Suppressor macrophage treated with lipopolysaccharide for 1 hour (primary cell): ENCODE measurements at places on chromosomes 6 and 20.

DNA sequence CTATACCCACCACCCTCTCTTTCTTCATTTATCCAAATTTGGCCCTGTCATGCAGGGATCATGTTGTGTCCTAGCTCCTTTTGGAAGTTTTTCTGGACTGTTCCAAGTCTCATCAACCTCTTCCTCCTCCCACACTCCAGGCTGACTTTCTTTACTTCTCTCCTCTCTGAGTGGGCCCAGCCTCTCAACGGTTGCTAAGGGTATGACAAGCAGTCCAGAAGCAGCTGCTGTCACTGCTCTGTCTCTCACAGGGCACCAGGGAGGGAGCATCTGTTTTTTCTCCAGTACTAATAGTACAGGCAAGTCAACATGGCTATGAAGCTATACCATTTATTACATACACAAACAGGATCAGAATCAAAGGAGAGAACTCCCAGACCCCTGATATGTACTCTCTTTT is 8.2 kb downstream of the NT5DC1 start:
- DNase-seq = no peak

- DNase-seq = no peak
Measured at GRCh38 chr6:73157870-73158269, 67.4 kb downstream of the KHDC1L start.

- DNase-seq = no peak
Measured at GRCh38 chr6:115830895-115831294, 229.8 kb downstream of the FRK start.

GRCh38 chr6:161232010-161232409 is 41.9 kb downstream of the AGPAT4 start:
- no peak for DNase-seq

- DNase-seq = no peak
Measured at GRCh38 chr20:53338716-53339115, 254.9 kb downstream of the ZNF217 start.

- DNase-seq = peak; percentile 71
Measured at GRCh38 chr20:5448449-5449118, 131.8 kb upstream of the PROKR2 start.

DNA sequence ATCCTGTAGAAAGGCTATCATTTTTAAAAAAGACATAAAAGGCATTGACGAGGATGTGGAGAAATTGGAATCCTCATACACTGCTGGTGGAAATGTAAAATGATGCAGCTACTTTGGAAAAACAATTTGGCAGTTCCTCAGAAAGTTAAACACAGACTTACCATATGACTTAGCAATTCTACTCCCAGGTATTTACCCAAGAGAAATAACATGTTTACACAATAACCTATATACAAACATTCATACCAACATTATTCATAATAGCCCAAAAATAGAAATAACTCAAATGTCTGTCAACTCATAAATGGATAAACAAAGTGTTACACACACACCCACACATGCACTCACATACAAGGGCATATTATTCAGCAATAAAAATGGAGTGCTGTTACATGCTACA is 23.4 kb upstream of the CEP85L start:
- no peak for DNase-seq
